ENCODE measurements at places on chromosomes 16 and 17.
A peak's percentile ranks its signal among the peaks of the same experiment; 100 is the strongest.

DNA sequence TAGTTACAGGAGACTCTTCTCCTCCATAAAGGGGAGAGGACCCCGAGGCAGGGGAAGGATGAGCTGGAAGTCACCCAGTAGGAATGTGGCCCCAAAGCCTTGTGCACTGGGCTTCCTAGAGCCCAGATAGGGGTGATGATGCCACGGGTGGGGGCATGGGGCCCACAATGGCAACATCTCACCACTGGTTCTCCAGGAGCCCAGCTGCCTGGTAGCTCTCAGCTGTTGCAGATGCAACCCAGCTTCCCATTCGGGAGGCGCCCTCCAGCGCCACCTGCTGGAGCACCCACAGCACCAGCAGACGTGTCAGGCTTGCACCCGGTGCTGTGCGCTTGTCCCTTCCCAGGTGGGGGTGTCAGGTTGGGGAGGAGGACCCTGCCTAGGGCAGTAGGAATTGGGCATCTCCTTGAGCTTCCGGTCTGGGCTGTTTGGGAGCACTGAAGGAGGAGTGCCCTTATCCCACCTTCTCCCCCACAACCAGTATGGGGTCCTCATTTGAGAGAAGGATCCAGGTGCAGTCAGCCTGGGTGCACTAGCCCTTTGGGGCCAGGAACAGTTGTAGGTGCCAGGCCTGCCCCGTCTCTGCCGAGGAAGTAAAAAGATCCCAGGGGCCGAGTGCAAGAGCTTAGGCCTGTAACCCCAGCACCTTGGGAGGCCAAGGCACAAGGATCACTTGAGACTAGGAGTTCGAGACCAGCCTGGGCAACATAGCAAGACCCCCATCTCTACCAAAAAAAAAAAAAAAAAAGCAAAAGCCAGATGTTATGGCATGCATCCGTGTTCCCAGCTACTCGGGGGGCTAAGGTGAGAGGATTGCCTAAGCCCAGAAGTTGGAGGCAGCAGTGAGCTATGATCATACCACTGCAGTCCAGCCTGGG is 14.4 kb downstream of the CDIPT start:
- peak; percentile 82 for DNase-seq

DNA sequence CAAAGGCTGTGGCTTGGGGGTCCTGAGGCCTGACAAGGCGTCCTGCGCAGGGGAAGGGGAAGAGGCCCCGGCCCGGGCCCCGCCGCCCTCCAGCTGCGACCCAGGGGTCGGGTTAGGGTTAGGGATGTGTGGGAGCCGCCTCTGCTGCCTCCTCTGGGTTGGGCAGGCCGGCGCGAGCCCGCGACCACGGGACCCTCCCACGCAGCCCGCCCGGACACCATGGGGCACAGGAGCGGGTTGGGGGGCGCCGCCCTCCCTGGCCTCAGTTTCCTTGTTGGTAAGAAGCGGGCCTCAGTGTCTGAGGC is 386 bp downstream of the CIAO3 start:
- no peak for DNase-seq

DNA sequence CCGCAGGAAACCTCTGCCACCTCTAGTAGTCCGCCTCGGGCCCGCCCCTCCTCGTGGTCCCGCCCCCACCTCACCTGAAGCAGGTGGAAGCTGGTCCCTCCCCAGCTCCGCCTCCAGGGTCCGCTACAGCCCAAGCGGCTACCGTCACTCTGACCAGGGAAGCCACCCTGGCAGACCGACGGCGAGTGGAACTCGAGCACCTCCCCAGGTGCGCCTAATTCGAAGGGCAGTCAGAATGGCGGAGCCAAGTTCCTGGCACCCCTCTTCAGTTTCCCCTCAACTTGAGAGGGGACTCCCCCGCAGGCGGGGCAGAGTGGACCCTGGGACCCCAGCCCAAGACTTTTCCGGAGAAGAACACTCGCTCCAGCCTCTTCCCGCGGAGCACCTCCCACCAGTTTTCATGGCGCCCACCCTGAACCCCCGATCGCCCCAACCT is 507 bp downstream of the FHOD1 start:
- peak; percentile 62 for DNase-seq

DNA sequence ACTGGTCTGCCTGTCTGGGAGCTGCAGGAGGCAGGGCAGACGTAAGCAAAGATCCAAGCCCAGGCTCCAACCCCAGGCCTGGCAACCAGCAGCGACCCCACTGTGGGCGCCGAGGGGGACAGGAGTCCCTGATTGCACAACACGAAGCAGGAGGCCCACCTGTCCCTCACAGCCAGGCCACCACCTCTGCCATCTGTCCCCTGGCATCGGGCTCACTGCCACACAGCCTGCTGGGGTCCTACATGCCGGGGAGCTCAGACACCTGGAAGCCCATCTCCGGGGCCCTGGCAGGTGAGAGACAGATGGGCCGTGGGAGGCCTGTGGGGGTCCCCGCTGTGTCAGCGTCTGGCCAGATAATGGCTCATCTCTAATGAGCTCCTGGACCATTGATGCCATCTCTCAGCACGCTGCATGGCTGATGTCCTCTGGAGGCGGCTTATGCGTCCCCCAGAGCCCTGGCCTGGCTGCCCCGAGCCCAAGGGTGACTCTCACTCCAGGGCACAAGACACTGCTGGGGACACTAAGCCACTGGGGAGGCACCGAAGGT is 11.3 kb upstream of the RASD1 start:
- no peak for DNase-seq

DNA sequence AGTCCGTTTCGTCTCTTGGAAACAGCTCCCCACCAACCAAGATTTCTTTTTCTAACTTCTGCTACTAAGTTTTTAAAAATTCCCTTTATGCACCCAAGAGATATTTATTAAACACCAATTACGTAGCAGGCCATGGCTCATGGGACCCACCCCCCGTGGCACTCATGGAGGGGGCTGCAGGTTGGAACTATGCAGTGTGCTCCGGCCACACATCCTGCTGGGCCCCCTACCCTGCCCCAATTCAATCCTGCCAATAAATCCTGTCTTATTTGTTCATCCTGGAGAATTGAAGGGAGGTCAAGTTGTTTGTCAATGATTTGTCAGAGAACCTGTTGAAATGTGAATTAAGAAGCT is 48.2 kb downstream of the IL21R start:
- DNase-seq = no peak

GRCh38 chr16:569445-570254 is at the start of gene PIGQ:
Gene PIGQ (plus strand): TSS chr16:569968. CDS start chr16:574075, 4,107 bp downstream.
- peak; percentile 95 for DNase-seq

DNA sequence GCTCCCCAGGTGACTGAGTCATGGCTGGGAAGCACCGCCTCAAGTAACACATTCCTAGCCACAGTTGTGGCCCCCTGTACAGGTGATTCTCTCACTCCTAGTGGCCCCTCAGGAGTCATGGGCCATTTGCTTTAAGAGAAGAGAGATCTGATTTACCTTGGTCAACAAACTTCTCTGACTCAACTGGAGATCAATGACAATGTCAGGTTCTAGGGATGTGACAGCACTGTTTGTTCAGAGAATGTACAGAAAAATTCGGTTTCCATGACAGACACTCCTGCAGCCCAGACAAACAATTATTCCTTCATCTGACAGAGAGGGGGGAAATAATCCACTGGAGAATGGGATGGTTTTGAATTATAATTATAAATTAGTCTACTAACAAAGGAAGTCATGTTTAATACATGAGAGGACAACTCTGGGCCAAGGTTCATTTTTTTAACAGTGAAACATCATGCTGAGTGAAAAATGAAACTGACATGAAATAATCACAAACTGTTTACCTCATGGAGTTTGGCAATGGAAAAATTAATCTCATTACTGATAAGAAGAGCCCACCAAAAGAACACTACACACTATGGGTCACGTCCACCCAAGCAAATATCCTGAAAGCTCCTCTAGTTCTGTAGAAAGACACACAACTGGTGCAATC is 9.7 kb downstream of the ERN1 start:
- DNase-seq = no peak

DNA sequence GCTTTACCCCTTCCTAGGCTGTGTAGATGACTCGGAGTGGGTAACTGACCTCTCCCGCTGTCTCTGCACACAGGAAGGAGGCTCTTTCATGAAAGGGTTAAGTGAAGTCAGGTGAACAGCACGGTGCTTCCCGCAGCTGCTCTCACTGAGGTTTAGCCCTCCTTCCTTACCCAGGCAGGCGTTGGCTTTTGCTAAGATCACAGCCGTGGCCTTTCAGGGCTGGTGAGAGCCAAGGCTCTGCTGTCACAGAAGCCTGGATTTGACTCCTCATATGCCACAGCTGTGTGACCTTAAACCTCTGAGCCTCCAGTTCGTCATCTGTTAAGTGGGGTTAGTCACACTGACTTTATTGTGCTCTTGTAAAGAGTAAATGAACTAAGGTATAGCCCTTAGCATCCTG is 90.9 kb upstream of the PLCG2 start:
- no peak for DNase-seq

- DNase-seq = no peak
Observed at GRCh38 chr16:179211-180092, 807 bp upstream of the HBQ1 start.

- peak; percentile 77 for DNase-seq
Observed at GRCh38 chr17:73271072-73271471, 9.4 kb upstream of the CPSF4L start.

GRCh38 chr17:72338847-72339790 is 218.3 kb downstream of the SOX9 start:
- DNase-seq = no peak

GRCh38 chr16:1285669-1286512 is 23.5 kb upstream of the UBE2I start:
- DNase-seq = no peak

DNA sequence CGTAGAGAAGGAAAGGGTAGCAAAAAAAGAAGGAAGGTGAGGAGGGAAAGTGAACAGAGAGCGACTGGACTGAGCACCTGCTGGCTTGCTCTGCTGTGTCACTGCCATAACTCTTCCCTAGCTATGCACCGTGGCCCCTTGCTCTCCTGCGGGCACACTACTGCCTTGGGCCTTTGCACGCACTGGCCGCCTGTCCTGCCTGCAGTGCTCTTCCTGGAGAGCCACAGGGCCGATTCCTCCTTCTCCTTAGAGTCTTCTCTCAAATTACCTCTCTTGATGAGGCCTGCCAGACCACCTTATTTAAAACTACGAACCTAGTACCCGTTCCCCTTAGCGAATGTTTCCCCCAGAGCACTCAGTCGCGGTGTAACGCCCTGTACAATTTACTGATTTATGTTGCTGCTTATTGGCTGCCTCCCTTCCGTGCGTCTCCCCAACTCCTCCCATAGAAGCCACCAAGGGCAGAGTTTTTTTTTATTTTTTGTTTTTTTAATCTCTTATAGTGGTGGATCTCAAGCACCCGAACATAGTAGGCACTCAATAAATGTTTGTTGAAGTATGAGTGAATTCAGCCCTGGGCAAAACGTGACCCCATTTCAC is 70.3 kb downstream of the RAI1 start:
- no peak for DNase-seq

GRCh38 chr16:2008631-2009163 is 924 bp downstream of the ZNF598 start:
- DNase-seq = no peak

DNA sequence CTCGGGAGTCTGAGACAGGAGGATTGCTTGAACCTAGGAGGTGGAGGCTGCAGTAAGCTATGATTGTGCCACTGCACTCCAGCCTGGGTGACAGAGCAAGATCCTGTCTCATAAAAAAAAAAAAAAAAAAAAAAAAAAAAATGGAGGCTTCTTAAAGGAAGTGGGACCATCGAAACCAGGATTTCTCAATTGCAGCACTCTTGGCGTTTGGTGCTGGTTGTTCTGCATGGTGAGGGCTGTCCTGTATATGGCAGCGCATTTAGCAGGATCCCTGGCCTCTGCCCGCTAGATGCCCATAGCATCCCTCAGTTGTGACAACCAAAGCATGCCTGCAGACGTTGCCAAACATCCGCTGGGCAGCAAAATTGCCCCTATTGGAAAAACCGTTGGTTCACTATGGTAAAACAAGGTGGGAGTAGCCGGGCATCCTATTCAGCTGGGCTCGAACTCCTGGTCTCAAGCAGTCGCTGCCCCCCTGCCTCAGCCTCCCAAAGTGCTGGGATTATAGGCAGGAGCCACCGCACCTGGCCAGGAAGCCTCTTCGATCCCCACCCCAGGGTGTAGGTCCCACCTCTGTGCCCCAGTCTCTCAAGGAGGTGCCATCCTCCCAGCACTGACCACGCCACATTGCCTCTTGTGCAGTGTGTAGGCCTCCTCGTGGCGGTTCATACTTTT is 6.5 kb upstream of the NPIPB7 start:
- no peak for DNase-seq

DNA sequence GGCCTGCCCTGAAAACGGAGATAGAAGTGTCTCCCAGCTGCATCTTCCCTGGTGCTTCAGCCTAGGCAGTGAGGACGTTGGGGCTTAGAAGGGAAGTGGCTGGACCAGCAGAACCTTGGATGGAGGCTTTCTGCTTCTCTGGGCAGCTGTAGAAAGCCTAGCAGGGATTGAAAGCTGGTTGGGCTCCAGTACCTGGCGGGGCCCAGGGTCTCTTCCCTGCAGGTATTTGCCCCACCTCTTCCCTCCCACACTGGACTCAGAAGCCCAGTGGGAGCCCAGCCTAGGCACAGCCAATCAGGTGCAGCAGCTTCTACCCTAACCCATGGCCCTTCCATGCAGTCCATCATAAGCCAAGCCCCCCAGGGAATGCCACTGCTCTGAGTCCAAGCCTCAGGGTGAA is 190.3 kb upstream of the IRX6 start:
- DNase-seq = no peak

DNA sequence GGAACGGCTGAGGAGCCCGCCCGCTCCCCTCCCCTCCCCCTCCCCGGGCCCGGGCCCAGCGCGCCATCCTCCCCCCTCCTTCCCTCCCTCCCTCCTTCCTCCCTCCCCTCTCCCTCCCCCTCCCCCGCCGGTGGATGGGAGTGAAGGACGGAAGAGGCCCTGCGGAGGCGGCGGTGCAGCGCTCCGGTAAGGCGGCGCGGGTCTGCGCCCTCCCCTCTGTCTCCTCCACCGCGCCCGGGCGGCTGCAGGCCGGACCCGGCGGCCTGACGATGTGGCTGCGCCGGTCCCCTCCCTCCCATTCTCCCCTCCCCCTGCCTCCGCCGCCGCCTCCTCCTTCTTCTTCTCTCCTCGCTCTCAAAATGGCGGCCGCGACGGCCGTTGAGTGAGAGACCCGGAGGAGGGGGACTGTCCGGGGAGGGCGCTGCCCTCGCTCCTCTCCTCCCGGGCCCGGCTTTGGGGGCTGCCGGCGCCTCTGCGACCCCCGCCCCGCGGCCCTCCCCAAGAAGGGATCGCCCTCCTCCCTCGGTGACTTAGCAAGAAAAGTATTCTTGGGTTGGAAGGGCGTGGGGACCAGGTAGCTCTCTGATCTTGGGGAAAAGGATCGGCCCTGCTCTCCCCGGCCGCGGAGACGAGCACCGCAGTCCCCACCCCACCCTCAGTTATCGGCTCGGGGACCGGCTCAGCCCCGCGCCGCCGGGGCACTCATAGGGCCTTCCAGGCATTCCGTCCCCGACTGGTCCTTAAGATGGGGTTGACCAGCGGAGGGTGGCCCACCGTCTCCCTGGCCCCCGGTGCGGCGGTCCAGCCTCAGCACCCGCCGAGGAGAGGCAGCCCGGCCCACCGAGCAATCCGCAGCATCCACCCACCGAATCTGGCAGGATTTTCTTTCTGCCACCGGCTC is 617 bp downstream of the PAFAH1B1 start:
- DNase-seq = peak; percentile 83

DNA sequence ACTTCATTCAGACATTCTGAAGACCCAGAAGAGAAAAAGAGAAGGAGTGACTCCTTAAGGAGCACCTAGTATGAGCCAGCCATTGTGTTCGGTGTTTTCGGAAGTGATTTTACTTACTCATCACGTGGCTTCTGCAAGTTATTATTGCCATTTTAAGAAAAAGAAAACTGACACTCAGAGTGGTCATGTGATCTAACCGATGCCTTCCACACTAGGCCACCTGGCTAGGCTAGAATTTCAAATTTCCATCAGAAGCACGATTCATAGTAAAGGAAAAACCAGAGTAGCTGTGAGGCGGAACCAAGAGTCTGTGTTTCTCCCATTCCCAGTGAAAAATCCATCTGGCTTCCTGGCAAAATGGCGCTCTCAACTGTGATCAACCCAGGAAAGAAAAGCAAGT is 32.0 kb downstream of the GTF3C1 start:
- DNase-seq = no peak

Data from GM13977 (cell line).